ENCODE measurements at places on chromosomes 1 and 21. TPM values are rescaled to one million over a fixed set of nuclear protein-coding genes. Genes with fewer than 3 reads are reported as not detected.

- no peak for DNase-seq
These were observed 16.7 kb downstream of the LPAR3 start for GRCh38 chr1:84876353-84876752.

DNA sequence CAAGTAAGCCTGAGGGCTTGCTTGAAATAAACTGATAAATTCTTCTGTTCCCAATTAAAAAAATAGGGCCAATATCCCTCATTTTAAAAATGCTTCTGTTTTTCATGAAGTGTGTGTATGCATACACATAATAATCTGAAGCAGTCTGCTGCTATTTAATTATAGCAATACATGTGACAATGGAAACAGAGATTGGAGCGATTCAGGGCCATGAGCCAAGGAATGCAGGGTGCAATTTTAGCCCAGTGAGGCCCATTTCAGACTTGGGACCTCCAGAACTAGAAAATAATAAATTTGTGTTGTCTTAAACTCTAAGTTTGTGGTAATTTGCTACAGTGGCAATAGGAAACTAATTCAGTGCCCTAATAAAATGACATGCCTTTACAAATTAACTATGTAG is 264.9 kb downstream of the LTN1 start:
- no peak for DNase-seq

GRCh38 chr1:19485362-19486187 is at the start of gene CAPZB:
TSS of gene CAPZB (minus strand) at chr1:19485539. CDS start at chr1:19485438, 101 bp downstream.
- peak; percentile 93 for DNase-seq

DNA sequence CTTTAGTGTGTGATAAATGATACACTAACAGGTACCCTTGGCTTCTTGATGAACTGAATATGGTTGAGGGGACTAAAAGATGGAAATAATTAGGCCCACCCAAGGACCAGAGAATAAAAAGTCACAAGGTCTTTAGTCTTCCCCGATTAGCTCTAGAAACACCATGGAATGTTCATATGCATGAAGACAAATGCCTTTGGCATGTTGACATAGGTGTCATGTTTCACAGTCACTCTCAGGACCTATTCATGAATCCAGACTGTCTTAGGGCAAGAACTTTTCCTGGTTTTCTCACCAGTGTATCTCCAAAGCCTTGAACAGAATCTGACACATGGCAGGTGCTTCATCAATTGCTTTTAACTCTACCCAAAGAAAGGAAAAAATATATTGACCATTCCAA is 412.8 kb downstream of the AJAP1 start:
- DNase-seq: no peak

DMRTA2 gene
- not detected for total RNA-seq

F5 gene
- not detected for total RNA-seq

Measured in OCI-LY7 (cell line).